Activated CD4-positive, CD25-positive, alpha-beta regulatory T cell treated with anti-CD3 and anti-CD28 coated beads, Interleukin-2, amount 50 U/mL, for 72 hours (primary cell): ENCODE measurements at places on chromosomes 1 and 21.

DNA sequence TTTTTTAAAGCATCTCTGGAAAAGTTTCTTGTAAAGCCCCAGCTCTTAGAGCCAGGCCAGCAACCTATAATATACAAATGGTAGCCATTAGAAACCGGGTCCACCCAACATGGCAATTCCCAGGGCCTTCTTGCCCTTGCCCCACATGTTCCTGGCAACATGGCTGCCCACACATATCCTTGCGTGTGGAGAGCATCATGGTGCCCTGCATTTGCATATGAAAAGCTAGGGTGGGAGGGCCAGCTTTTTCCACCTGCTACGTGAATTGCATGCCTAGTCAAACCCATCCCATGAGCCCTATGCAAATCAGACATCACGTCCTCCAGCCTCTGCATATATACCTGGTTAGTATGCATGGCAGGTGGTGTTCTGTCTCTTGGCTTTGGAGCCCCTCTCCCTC lies 88.2 kb downstream of the RABGAP1L start:
- no peak for DNase-seq

- no peak for DNase-seq
Measured at GRCh38 chr1:229447809-229448252, 13.9 kb upstream of the ACTA1 start.

GRCh38 chr1:17661546-17662157 lies 93.5 kb upstream of the ACTL8 start:
- peak; percentile 69 for DNase-seq

DNA sequence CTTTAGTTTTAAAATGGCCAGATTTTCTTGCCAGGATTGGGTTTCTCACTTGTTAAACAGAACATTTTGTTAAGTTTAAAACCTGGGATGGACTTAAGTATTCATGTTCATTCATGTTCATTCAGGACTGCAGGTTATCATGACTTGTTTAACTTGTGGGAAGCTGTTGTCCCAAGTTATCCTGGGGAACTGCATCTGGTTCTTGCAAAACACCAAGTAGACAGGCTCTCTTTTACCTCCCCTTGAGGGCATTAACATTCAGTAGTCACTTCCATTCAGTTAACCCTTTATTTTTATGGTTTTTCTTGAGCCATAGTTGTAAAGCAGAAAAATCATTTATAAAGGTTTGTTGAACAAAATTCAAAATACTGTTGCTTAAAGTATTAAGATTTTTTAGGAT lies 8.1 kb downstream of the SOD1 start:
- no peak for DNase-seq

- DNase-seq: no peak
Measured at GRCh38 chr1:111888740-111889376, 100.6 kb downstream of the KCND3 start.

DNA sequence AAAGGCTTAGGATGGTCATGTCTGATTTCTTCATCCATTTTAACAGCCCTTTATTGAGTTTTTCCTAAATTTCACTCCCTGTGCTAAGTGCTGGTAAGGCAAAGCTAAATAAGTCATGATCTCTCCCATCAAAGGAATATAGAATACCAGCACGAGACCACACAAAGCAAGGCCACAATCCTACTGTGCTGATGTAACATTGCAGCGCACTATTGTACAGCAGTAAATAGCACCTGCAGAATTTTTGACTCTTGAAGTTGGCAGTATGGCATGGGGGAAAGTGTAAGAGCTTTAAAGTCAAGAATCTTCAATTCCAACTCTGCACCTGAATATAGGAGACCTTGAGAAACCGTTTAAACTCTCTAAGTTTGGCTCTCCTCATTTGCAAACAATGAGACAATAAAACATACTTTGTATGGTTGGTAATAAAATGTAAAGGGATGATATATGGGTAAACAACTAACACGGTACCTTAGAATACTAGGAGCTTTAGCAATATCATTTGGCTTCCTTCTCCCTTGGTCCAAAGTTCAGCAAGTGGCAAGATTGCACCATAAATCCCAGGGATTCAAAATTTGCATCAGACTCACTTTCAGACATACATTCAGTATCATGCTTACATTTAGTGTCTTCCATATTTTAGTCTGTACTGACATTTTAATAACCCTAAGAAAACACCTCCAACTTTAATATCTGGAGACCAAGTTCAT lies 132.9 kb upstream of the PRDX6 start:
- DNase-seq: no peak

DNA sequence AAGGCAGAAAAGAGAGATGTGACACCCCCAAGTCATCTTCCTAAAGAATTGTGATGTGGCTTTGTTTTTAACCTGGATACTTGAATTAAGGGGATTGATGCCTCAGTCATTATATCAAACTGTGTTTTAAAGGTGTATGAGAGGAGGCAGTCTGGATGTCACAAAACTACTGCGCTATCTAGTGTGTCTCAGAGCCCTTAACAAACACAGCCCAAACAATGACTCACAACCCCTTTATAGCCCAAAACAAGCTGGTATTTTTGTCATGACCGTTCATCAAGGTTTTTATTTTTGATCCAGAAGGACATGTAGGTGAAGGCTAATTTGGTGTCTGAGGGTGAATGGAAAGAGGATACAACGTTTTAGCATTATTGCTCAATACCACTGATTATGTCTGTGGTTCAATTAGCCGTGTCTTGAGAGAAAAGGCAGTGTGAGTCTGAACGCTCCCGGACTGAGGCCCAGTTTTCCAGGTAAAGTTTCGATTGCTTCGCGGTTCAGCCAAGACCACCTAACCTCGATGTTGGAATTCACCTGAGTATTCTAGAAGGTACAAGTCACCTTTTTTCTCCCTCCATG lies 71.6 kb downstream of the SGIP1 start:
- no peak for DNase-seq

GRCh38 chr1:19390901-19391595 lies 78.9 kb downstream of the SLC66A1 start:
- DNase-seq: no peak

GRCh38 chr1:36206323-36206858 lies 17.9 kb upstream of the THRAP3 start:
- DNase-seq: no peak

DNA sequence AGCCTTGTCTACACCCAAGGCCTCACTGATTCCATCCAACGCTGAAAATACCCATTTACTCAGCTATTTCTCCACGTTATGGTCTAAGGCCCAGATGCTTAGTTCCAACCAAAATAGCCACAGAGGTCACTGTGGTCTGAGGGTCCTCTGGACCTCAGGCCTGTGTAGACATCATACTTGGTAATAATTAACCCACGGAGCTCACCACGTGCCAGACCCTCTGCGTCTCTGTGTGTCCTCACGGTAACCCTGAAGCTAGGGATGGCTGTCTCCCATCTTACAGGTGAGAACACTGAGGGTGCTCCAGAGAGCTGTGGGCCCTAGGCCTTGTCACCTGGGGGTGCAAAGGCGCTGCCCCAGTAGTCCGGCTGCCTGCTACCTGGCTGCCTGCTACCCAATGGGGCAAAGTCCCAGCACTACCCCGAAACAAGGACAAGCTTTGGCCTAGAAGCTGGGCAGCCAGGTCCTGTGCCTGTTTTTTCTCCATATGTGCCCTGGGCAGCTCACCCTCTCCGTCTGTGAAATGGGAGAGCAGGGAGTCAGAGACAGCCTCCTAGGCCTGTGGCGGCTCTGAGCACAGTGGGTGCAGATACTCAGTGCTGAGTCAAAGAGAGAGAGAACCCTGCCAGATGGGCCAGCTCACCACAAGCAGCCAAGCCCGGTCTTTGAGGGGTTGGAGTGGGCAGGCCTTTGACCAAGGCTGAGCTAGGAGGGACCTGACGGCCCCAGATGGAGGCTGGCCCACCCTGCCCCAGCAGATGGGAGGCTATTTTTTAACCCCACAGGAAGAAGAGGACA lies 17.0 kb upstream of the RUNX3 start:
- no peak for DNase-seq

- no peak for DNase-seq
Measured at GRCh38 chr1:208178091-208178529, 66.1 kb downstream of the PLXNA2 start.
